ENCODE measurements at places on chromosomes 3 and 15.

GRCh38 chr3:17195192-17195611 is 310.4 kb downstream of the PLCL2 start:
- DNase-seq, result no peak

- no peak for DNase-seq
These were observed 59.7 kb downstream of the GHSR start for GRCh38 chr3:172388412-172389078.

GRCh38 chr15:45338417-45338816 is 39.9 kb downstream of the GATM start:
- no peak for DNase-seq

DNA sequence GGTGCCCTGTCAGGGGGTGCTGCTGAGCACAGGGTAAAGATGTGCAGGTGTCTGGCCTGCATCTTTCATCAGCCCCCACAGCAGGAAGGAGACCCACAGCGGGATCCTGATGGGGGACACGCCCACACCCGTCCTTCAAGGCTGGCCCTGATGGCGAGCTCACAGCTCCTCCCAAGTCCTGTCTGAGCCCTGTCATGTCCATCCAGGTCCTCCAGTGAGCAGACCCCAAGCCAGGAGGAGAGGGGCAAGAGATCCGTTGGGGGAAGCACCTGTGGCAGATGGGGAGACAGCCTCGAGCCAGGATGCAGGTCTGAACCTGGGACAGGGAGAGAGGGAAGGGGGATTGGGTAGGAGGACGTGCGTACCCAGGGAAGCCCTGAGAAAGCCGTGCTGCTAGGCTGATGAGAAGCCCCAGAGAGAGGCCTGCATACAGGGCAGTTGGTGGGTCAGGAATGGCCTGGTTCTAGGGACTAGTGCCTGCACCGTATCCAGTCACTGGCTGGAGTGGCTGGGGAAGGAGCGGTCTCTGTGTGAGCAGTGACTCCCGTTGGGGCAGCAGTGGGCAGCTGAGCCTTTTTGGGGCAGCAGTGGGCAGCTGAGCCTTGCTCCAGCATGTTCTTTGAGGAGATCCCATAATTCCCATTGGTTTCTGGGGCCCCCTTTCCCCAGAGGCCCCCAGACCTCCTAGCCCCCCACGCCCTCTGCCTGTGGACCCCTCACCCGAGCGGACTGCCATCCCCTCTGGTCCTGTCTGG is 133.3 kb upstream of the MEF2A start:
- no peak for DNase-seq

- DNase-seq, result no peak
These were observed 34.0 kb upstream of the ZNF280D start for GRCh38 chr15:56767315-56767714.

All from COLO829 (cell line).